ENCODE measurements at places on chromosomes 3 and 15.

- no peak for DNase-seq
These were observed 4.2 kb downstream of the SKIL start for GRCh38 chr3:170361711-170362110.

DNA sequence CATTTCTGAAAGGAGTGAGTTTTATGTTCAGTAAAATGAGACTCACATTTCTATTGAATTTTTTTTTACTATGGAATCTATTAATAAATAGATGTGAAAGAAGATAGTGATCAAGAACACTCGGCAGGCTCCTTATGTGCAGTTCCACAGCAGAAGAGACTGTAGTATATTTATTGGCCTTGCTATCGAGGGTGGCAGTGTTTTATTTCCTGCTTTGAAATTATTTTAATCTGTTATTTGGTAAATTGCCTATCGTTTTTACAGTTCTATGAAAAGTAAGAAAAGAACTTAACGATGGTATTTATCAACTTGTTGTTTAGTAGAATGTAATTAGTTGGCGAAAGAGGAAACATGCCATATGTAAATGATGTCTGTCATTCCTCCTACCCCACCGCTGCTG is 238.3 kb downstream of the NLGN1 start:
- no peak for DNase-seq

DNA sequence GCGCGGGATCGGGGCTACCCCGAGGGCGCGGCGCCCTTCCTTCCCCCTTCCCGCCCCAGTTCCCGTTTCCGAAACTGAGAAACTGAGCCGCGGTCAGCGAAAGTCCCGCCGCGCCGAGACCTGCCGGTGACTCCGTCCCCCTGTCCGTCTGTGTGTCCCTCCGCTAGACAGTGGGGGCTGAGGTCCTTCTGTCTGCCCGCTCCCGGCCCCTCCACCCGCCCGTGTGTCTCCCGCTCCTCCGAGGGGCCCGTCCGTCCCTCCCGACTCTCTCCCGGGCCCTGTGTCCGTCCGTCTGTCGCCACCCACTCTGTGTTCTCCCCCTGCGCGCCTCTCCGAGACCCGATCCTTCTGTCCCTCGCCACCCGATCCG is 426 bp downstream of the PRKCD start:
- DNase-seq: no peak

DNA sequence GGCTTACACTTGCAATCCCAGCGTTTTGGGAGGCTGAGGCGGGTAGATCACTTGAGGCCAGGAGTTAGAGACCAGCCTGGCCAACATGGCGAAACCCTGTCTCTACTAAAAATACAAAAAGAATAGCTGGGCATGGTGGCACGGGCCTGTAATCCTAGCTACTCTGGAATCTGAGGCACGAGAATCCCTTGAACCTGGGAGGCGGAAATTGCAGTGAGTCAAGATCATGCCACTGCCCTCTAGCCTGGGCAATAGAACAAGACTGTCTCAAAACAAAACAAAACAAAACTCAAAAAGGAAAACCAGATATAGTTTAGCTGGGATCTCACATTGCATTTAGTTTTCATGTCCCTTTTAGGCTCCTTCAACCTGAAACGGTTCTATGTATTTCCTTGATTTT is 2.9 kb upstream of the USP50 start:
- DNase-seq: no peak

DNA sequence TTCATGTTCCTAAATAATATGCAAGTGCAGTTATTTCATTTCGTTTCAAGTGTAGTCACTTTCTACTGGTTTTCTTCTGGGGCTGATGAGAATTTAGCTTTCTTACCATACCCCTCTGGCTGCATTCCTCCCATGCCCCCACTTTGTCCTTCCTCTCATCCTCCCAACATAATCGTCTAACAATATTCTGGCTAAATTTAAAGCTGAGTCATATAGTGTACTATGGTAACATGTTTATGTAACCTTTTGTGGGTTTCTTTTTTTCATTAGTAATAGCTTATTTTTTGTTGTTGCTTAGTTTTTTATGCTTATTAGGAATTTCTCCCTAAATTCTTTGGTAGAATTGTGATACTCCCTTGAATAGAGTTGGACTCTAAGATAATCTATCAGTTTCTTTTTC is 30.5 kb downstream of the DUT start:
- no peak for DNase-seq

DNA sequence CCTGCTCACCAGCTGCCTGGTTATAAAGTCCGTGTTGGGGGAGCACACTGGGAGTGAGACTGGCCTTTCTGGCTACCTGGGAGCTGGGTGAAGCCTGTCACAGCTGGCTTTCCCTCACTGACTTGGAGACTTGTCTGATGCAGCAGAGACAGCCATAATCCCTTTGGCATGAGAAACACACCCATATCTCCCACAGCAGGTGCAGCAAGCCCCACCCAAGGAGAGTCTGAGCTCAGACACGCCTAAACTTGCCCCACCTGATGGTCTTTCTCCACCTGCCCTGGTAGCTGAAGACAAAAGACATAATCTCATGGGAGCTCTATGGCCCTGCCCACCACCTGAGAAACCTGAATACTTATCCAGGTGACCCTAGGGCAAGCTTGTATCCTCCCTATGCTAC is 54.8 kb downstream of the NMD3 start:
- DNase-seq: no peak

- DNase-seq: no peak
These were observed 587.3 kb upstream of the ROBO1 start for GRCh38 chr3:80355144-80355543.
